ENCODE measurements at places on chromosomes 12 and 14.

DNA sequence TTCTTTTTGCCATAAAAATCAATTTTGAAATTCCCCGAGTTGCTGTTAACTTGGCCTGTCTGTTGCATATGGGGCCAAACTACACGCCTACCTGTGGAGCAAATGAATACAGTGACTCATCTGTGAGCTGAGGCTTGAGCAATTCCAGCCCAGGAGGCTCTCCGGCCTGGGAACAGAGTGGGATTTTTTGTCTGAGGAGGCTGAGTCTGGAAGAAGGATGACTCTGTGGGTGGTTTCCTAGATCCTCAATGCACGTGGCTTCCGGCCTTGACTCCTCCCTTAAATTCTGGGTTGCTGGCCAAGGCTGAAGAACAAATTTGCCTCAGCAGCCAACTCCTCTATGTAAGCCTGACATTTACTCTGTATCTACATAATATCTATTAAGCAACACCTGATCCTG lies 124.1 kb downstream of the SSPN start:
- DNase-seq, result no peak

DNA sequence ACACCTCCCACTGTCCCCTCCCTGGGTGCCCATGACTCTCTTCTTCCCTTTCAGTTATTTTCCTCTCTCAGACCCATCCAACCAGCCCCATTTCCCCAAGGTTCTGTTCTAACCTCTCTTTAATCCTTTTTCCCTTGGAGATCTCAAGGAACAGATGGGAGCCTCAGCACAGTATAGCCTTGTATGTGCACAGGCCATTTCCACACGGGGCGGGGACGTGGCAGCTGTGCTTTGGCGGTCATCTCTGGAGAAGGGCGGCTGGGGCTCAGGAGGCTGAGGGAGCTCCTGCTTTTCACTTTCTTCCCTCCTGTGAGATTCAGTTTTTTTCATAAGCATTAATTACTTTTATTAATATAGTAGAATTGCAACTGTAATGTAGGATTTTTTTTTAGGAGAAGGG lies 212.2 kb downstream of the ZFP36L1 start:
- no peak for DNase-seq

DNA sequence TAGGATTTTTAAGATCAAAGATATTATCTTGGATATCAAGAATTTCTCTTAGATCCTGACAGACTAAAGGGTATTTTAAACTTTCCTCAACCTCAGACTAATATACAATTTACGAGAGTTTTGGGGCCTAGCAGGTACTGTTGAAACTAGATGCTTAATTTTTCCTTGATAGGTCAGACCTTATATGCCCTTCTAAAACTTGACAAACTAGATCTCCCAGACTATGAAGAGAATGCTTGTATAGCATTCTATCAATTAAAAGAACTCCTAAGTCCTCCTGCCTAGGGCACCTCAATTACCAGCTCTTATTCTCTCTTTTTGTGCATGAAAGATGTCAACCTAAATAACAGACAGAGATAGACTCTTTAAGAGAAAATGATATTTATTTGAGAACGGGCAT lies 60.4 kb upstream of the TRIM9 start:
- DNase-seq, result no peak

- no peak for DNase-seq
Measured at GRCh38 chr14:98647754-98648153, 624.2 kb downstream of the BCL11B start.

GRCh38 chr12:90653040-90653439 lies 301.9 kb downstream of the CCER1 start:
- no peak for DNase-seq

GRCh38 chr14:100346306-100347091 lies 23.4 kb downstream of the SLC25A47 start:
- no peak for DNase-seq

DNA sequence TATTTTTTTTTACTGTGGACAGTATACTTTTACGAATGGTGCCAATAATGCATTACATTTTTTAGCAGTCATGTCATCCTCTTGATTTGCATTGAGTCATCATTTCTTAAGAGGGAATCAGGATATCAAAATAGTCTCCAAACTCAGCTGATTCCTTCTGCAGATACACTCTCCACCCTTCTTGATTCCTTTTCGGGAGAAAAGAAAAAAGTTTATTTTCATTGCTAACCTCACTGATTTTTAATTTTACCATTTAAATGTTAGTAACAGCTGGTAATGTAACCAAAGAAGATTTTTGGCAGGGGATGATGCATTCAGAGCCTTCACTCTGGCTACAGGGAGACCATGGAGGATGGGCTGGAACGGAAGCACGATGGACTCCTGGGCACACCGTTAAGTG lies 47.5 kb downstream of the MRPL42 start:
- DNase-seq, result no peak

GRCh38 chr14:87264272-87264785 lies 728.7 kb downstream of the GALC start:
- no peak for DNase-seq

GRCh38 chr12:107844312-107844921 lies 69.9 kb downstream of the ASCL4 start:
- no peak for DNase-seq

GRCh38 chr12:82789674-82790073 lies 103.0 kb downstream of the TMTC2 start:
- DNase-seq, result no peak

GRCh38 chr12:99529966-99530365 lies 117.6 kb upstream of the GARIN6 start:
- DNase-seq, result no peak

GRCh38 chr12:131332224-131332623 lies 378.5 kb downstream of the ADGRD1 start:
- no peak for DNase-seq

DNA sequence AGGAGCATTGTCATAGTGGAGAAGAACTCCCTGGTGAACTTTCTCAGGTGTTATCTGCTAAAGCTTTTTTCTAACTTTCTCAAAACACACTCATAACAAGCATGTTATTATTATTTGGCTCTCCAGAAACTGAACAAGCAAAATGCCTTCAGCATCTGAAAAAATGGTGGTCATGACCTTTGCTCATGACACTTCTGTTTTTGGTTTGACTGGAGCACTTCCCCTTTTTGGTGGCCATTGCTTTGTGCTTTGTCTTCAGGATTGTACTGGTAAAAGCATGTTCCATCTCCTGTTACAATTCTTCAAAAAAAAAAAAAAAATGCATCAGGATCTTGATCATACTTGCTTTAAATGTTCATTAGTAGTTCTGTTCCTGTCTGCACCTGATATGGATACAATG lies 1241.6 kb upstream of the USP15 start:
- DNase-seq, result no peak

GRCh38 chr12:1418144-1418543 lies 176.2 kb downstream of the FBXL14 start:
- DNase-seq, result no peak

DNA sequence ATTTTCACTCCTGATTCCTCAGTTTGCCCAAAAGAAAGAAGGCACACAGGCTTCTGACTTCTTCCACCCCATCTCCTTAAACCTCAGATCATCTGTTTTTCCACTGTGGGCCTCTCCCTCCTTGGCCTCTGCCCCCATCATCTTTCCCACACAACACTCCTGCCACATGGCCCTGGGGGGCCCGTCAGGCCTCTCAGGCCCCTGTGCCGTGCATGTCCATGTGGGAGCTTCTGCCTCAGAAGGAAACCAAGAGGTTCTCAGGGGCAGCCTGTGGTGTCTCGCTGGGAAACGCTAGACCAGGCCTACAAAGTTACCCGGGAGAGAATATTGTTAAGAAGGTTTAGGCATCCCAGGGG lies 8.0 kb downstream of the KLHL33 start:
- no peak for DNase-seq

DNA sequence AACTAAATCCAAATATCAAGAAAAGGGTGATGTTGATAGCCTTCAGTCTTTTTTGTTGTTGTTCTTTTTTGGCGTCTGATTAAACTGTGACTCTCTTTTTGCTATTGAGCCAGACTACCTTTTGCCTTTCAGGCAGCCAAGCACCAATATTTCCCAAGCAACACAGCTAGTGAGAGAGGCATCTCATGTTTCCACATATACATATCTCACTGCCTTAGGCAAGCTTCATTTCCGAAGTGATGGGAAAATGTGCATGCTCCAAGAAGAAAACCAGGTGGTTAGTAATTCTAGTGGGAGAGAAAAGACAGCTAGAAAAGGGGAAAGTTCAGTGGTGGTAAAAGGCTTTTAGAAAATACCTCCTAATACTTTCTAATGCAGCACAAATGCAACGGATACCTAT lies 277.7 kb downstream of the TMTC2 start:
- no peak for DNase-seq

DNA sequence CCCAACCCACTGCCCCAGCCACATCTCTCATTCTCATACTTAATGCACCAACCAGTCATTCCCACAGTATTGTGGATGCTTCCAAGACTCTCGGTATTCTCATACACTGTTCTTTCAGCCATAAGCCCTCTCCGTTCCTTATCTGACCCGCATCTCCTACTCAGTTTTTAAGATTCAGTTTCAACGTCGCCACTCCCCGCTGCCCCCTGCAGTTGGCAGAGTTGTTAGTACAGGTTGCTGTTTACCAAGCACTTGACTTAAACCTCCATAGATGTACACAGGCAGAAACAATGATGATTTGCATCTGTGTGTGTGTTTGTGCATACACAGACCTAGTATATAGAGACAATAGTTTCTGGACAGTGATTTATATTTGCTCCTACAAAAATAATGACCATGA lies 40.2 kb downstream of the PAH start:
- no peak for DNase-seq

DNA sequence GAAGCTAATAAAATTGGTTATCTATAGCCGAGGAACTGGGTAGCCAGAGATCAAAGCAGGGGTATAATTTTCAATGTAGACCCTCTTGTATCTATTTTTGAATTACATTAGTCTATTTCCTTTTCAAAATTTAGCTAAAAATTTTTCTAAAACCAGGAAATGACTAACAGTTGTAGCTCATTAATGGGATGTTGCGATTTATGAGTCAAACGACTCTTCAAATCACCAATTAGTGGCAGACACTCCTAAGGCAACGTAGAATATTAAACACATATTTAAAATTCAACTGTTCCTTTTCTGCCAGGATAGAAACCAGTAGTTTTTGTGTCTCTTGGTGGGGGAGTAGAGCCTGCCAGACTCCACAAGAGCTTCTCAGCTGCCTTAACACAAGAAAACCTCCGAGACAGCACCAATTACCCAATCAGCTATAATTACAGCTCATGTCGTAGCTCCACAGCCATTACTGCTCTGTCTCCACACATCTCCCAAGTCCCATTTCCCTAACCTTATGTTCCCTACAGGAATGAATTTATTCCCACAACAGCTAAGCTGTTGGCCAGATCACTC lies 26.9 kb downstream of the GCN1 start:
- DNase-seq, result peak; percentile 20

GRCh38 chr12:49529414-49529813 lies 9.4 kb upstream of the KCNH3 start:
- DNase-seq, result no peak

Data from SK-N-MC (cell line).